ENCODE measurements at places on chromosomes 1 and 21. TPM values are rescaled to one million over a fixed set of nuclear protein-coding genes. Genes with fewer than 3 reads are reported as not detected.

The OR14I1 gene
- total RNA-seq, result not detected

GRCh38 chr1:32685498-32685897 lies 17.1 kb downstream of the SYNC start:
- DNase-seq, result no peak
- H3K36me3 ChIP-seq, result peaks cover 37% of the 10 kb centered on the region
- no peak overlapping the region for H3K4me3 ChIP-seq
- no peak overlapping the region for H3K27ac ChIP-seq
- H3K4me1 ChIP-seq, result peaks cover 7% of the 10 kb centered on the region
- no peaks in the 10 kb centered on the region for H3K27me3 ChIP-seq

GRCh38 chr1:34603594-34603993 lies 151.3 kb upstream of the GJB5 start:
- H3K27me3 ChIP-seq, result peaks cover 2% of the 10 kb centered on the region
- no peak for DNase-seq
- H3K4me1 ChIP-seq, result no peaks in the 10 kb centered on the region
- H3K27ac ChIP-seq, result no peak overlapping the region
- H3K36me3 ChIP-seq, result no peaks in the 10 kb centered on the region

DNA sequence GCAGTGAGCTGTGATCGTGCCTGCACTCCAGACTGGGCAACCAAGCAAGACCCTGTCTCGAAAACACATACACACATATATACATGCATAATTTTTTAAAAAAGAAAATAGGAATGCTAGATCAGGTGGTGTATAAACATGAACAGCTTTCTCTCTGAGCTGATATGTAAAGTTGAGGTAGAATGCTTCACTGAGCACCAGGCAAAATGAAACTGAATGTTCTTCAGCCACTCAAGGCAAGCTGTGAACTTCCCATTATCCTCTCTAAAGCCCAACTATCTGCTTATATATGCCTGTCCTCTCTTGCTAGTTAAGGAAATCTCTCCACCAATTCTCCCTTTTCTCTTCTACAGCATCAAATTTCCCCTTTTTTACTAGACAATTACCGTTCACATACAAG lies 93.0 kb downstream of the NUF2 start:
- DNase-seq, result no peak
- no peak overlapping the region for H3K4me3 ChIP-seq
- H3K27me3 ChIP-seq, result peaks cover 3% of the 10 kb centered on the region
- no peaks in the 10 kb centered on the region for H3K4me1 ChIP-seq

The ATP6V1G3 gene
- not detected for total RNA-seq

Measured in activated T-helper 1 cell treated with anti-CD3 and anti-CD28 coated beads, Interleukin-12 subunit alpha, Interleukin-12 subunit beta, Interleukin-2, Interleukin-4 antibody, amounts not matched to agents 30 ng/mL and 10 ng/mL and 1 ng/mL, durations not matched to agents 14 hours and 24 hours and 36 hours (primary cell).